CD4-positive, CD25-positive, alpha-beta regulatory T cell (primary cell): ENCODE measurements at places on chromosomes 11 and 22. TPM values are rescaled to one million over a fixed set of nuclear protein-coding genes. Genes with fewer than 3 reads are reported as not detected.
A peak's percentile ranks its signal among the peaks of the same experiment; 100 is the strongest.

CPT1B gene
- polyA plus RNA-seq, result 0.76 TPM

CLP1 gene
- 12.6 TPM for polyA plus RNA-seq

OPCML gene
- not detected for polyA plus RNA-seq

OR52N4 gene
- polyA plus RNA-seq, result 0.79 TPM

SLC22A8 gene
- polyA plus RNA-seq, result not detected

SHANK2 gene
- polyA plus RNA-seq, result not detected

DNA sequence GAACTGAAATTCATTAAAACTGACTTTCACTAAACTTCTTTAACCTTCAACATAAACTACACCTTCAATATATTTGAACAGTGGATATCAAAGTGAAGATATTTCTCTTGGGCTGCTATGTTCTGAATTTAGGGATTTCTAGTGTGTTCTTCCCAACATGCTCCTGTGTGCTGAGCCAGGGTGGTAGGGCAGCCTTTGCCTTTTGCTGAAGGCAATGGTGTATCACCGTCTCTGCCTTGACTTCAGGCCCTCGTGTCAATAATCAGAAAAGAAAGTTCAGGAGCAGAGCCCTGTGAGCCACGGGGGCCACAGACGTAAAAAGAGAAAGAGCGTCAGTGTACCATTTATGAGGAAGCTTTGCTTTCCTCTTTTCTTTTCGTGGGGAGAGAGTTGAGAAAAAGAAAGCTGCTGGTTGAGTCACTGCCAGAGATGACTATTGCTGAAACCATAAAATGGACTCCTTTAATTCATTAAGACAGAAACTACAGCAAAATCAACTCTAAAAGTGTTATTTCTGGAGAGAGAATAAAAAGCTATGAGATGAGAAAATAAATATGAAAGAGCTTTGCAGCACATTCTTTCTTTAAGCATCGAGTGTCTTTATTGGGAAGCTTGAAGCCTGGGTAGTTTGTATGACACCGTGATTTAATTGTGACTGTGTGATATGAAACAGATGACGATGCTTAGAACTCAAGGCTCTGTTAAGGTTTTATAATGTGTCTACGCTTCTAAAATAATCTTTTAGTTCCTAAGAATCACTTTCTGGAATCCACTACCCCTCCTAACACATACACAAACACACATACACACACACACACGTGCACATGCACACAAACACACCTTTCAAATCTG is 271.8 kb upstream of the MTNR1B start:
- H3K36me3 ChIP-seq, result no peaks in the 10 kb centered on the region

DNA sequence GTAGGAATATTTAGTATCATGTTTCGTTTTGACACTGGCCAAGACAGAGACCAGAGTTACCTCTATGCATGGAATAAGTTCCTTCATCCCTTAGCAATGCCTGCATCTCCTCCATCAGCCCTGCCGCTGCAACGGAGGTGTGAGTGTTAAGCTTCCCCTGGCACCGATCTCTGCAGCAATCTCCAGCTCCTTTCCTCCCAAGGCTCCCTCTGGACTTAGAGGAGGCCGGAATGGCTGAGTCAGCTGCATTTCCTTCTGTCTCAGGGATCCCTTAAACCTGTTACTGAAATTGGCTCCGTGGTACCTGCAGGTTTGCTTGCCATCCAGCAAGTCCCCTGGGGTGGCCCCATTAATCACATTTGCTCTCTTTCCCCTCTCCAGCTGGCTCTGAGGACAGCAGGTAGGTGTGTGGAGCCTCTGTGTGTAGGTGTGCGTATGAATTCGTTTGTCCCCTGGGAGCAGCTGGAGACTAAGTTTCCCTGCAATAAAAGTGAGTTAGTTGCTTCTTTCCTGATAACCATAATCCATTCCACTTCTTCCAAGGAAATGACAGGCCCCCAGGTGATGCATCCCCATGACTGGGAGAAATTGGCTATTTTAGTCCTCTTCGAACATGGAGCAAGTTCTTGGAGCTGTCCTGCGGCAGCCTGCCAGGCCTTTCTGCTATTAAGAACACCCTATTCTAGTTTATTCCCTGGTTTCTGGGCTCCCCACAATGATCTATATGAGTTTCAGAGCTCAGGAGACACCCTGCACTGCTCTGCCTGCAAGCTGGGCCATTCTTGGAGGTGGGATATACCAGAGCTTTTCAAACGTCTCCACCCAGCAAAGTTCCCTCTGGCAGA is 457.2 kb upstream of the CADM1 start:
- no peaks in the 10 kb centered on the region for H3K4me1 ChIP-seq
- no peaks in the 10 kb centered on the region for H3K27me3 ChIP-seq
- no peak overlapping the region for H3K27ac ChIP-seq
- H3K36me3 ChIP-seq, result no peaks in the 10 kb centered on the region

DNA sequence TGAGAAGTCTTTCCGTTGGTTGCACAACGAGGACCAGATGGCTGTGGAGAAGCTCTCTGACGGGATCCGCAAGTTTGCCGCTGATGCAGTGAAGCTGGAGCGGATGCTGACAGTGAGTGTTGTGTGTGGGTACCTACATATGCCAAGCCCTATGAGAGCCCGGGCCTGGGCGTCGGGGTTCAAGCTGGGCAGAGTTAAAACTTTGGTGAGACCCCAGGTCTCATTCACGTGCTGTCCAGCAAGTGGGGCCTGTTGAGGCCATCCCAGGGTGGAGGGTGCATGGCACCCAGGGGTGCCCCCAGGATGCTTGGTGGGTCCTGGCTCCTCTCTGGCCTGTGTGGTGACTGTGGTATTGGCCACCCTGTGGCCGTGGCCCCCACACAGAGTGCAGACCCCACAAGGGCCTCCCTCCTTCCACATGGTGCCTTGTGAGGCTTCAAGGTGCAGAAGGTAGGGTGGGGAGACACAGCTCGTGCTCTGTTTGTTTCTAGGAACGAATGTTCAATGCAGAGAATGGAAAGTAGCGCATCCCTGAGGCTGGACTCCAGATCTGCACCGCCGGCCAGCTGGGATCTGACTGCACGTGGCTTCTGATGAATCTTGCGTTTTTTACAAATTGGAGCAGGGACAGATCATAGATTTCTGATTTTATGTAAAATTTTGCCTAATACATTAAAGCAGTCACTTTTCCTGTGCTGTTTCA is 12.8 kb downstream of the GATD1 start:
- H3K4me3 ChIP-seq, result no peak overlapping the region
- H3K4me1 ChIP-seq, result no peaks in the 10 kb centered on the region
- H3K36me3 ChIP-seq, result peaks cover 33% of the 10 kb centered on the region
- no peak for DNase-seq

DNA sequence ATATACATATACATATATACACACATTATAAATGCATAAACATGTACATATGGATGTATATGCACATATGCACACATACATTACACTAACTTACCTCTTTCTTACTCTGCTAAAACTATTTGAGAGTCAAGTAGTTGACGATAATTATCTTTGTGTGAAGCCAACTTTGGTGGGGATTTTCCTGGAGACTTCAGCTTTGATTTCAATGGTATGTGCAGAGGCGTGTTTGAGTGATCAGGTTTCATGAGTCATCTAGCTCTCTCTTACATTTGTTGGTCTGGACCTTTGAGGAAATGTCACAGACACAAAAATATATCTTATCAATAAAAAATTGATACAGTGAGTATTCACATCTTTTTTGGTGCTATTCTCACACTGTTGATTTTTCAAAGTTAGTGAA is 769.1 kb upstream of the LUZP2 start:
- H3K27ac ChIP-seq, result no peak overlapping the region
- H3K36me3 ChIP-seq, result no peaks in the 10 kb centered on the region
- no peak overlapping the region for H3K4me3 ChIP-seq
- H3K27me3 ChIP-seq, result no peaks in the 10 kb centered on the region
- no peaks in the 10 kb centered on the region for H3K4me1 ChIP-seq

DNA sequence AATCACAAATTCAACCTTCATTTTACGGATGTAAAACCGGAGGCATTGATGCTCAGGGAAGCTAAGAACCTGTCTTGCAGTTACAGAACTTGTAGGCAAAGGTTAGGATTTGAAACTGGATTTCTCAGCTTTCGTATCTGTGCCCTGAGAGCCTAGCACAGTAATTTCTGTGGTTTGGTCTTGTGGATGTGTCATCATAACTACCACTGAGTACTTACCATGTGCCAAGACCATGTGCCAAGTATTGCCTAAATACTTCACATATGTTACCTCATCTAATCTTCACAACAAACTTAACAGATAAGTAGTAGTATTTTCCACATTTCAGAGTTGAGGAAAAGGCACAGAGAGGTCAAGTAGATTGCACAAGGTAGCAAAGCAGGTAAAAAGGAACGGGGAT is 140.7 kb downstream of the NXPE2 start:
- no peaks in the 10 kb centered on the region for H3K4me1 ChIP-seq
- H3K27me3 ChIP-seq, result peaks cover 6% of the 10 kb centered on the region
- H3K36me3 ChIP-seq, result no peaks in the 10 kb centered on the region
- H3K4me3 ChIP-seq, result no peak overlapping the region
- no peak overlapping the region for H3K27ac ChIP-seq

GRCh38 chr11:73414977-73415651 is 38.9 kb downstream of the RELT start:
- H3K27me3 ChIP-seq, result no peaks in the 10 kb centered on the region
- no peak for DNase-seq
- no peaks in the 10 kb centered on the region for H3K4me1 ChIP-seq
- H3K4me3 ChIP-seq, result no peak overlapping the region

GRCh38 chr11:85725510-85726258 is 39.7 kb upstream of the CCDC89 start:
- H3K27ac ChIP-seq, result no peak overlapping the region
- no peaks in the 10 kb centered on the region for H3K36me3 ChIP-seq
- DNase-seq, result no peak
- no peaks in the 10 kb centered on the region for H3K4me1 ChIP-seq
- H3K4me3 ChIP-seq, result no peak overlapping the region
- H3K27me3 ChIP-seq, result peaks cover 6% of the 10 kb centered on the region

GRCh38 chr11:1305063-1305495 is 4.4 kb downstream of the TOLLIP start:
- H3K27ac ChIP-seq, result no peak overlapping the region
- H3K4me1 ChIP-seq, result peaks cover 24% of the 10 kb centered on the region
- H3K27me3 ChIP-seq, result no peaks in the 10 kb centered on the region
- H3K4me3 ChIP-seq, result no peak overlapping the region
- peaks cover 3% of the 10 kb centered on the region for H3K36me3 ChIP-seq

DNA sequence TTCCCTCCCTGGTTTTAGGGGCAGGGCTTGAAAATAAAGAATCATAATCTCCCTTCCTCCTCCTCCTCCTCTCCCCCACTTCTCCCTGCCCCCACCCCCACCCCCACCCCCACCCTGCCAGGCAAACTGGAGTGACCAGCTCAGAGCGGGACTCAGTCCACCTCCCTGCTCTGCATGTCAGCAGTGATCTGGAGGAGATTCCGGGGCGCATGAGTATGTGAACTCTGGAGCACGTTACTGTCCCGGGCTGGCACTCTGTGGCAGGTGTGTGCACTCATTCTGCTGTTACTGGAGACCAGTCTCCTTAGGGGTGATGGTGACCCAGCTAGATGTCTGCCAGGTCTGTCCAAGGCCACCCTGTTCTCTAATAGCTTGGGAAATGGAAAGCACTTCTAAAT is 33.9 kb downstream of the MARK2 start:
- H3K4me1 ChIP-seq, result peaks cover 49% of the 10 kb centered on the region
- no peak overlapping the region for H3K27ac ChIP-seq
- H3K36me3 ChIP-seq, result peaks cover 18% of the 10 kb centered on the region
- H3K4me3 ChIP-seq, result no peak overlapping the region
- DNase-seq, result no peak
- no peaks in the 10 kb centered on the region for H3K27me3 ChIP-seq

DNA sequence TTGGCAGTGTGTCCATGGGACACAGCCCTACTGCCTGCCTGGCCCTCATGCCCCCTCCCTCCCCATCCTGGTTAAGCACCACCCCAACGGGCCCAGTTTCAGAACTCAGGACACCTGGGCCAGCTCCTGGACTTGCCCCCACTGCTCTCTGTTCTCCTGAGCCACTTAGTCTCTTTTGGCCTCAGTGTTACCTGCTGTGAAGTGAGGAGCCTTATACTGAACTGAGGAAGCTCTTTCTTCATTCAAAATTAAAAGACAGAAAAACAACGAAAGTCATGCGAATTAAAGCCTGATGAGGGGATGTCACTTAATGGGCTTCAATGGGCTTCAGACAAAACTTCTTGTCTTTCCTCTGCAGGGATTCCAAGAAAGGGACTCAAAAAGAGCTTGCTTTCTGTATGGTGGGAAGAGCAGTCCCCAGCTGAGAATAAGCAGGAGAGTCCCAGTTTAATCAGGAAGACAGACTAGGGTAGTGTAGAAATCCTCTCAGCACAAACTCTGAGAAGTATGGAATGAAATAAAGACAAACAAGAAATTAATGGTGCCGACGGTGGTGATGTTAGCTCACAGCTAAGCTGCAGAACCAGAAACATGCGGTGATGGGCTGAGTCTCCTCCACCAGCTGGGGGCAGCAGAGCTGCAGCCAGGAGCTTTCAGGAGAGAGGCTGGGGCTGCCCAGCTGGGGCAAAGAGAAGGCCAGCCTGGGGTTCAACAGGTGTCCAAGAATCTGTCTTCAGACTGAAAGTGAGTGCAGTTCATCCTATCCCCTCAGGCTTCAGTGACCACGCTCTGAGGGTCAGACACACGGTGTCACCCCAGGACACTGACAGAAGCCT is 101.0 kb downstream of the GGTLC2 start:
- H3K27ac ChIP-seq, result no peak overlapping the region
- H3K27me3 ChIP-seq, result peaks cover 8% of the 10 kb centered on the region
- H3K4me1 ChIP-seq, result no peaks in the 10 kb centered on the region
- DNase-seq, result peak; percentile 29
- H3K4me3 ChIP-seq, result no peak overlapping the region

GRCh38 chr22:31394326-31394725 is 5.1 kb upstream of the DRG1 start:
- no peaks in the 10 kb centered on the region for H3K27me3 ChIP-seq
- no peak overlapping the region for H3K4me3 ChIP-seq
- H3K36me3 ChIP-seq, result no peaks in the 10 kb centered on the region
- H3K27ac ChIP-seq, result no peak overlapping the region
- peaks cover 5% of the 10 kb centered on the region for H3K4me1 ChIP-seq

- no peaks in the 10 kb centered on the region for H3K27me3 ChIP-seq
- H3K36me3 ChIP-seq, result peaks cover 60% of the 10 kb centered on the region
- no peak overlapping the region for H3K4me3 ChIP-seq
- DNase-seq, result no peak
- H3K4me1 ChIP-seq, result no peaks in the 10 kb centered on the region
Measured at GRCh38 chr11:47326198-47326597, 26.3 kb downstream of the MYBPC3 start.

DNA sequence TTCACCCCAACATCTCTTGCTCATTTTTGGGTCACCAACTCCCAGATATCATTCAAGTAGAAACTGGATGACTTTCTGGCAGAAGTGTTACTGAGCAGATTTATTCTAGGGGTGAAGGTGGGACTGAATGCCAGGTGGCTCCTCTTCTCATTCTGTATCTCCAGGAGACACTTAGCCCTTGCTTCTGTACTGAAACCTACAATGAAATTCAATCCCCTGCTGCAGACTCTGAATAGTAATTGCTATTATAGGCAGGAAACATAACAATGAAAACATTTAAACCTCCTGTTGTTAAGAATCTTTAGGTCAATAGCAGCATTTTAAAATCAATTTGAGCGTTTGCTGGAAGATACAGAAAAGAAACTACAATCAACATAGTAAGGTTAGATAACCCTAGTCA is 879.4 kb upstream of the TENM4 start:
- no peak for DNase-seq
- no peaks in the 10 kb centered on the region for H3K4me1 ChIP-seq
- H3K36me3 ChIP-seq, result no peaks in the 10 kb centered on the region
- H3K27me3 ChIP-seq, result no peaks in the 10 kb centered on the region
- H3K4me3 ChIP-seq, result no peak overlapping the region
- no peak overlapping the region for H3K27ac ChIP-seq
